ENCODE measurements at places on chromosomes 6 and 20.

DNA sequence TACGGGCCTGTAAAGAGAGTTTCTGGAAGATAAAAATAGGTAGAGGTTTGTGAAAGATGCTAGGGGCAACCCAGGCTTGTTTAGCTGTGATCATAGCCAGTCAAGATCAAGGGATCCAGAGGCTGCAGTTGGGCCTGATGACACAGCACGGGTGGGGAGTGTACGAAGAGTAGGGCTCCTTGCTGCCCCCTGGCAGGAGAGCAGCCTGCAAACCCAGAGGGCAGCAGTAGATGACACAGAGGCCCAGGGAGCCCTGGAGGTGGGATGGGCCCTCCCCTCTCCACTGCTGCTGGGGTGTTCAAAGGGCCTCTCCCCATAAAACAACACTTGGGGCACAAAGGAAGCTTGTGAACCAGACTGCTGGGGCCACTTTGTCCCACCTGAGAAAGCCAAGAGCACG, 47.2 kb downstream of the VEGFA start:
- peak; percentile 33 for DNase-seq

- no peak for DNase-seq
These were observed 12.5 kb downstream of the NELFCD start for GRCh38 chr20:58993332-58994248.

- peak; percentile 79 for DNase-seq
These were observed 114.2 kb upstream of the BEND6 start for GRCh38 chr6:56840467-56841380.

GRCh38 chr20:36090223-36090622, 64.3 kb upstream of the EPB41L1 start:
- no peak for DNase-seq

DNA sequence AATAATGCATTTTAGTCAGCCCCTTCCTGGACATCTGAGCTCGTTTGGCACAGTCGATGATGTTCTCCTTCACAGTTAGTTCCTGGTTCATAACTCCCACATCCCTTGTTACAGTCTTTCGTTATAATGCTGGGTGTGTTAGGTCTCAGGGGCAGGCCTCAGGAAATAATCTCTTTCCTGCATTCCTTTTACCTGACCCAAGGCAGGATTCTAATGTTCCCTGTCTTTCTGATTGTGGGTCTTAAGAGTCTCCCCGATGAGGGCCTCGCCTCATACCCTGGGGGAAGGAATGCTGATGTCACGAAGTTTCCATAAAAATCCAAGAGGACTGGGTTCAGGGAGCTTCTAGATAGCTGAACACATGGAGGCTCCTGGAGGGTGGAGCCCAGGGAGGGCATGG, 104.0 kb upstream of the CARMIL1 start:
- no peak for DNase-seq

- DNase-seq: no peak
These were observed 25.0 kb downstream of the POLR1C start for GRCh38 chr6:43541774-43542471.

GRCh38 chr20:61435184-61435822, 183.2 kb downstream of the CDH4 start:
- no peak for DNase-seq

DNA sequence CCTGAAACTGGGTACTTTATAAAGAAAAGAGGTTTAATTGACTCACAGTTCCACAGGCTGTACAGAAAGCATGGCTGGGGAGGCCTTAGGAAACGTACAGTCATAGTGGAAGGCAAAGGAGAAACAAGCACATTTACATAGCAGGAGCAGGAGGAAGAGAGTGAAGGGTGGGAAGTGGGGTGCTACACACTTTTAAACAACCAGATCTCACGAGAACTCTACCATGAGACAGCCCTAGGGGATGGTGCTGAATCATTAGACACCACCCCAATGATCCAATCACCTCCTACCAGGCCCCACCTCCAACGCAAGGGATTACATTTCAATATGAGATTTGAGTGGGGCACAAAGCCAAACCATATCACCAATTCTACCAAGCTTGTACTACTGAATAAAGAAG, 7.4 kb upstream of the FNDC1 start:
- DNase-seq: no peak

- no peak for DNase-seq
These were observed 11.0 kb upstream of the FOXF2 start for GRCh38 chr6:1378065-1379016.

DNA sequence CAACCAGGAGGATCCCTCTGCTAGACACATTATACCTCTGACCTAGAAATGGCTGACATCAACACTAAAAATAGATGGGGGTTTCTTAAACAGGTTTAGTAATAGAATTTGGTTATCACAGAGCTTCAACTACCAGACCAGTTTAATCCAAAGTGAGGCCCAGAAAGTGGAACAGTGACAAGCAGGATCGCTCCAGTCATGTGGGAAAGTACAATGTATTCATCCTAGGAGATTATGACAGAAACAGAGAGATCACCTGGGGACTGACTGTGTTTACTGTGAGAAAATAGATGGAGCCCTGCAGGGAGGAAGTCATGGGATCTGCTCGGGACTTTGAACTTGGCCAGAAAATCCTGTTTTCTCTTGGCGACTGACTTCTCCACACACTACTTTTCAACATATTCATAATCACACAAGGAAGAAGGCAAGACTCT, 238.7 kb upstream of the SOX4 start:
- DNase-seq: no peak

DNA sequence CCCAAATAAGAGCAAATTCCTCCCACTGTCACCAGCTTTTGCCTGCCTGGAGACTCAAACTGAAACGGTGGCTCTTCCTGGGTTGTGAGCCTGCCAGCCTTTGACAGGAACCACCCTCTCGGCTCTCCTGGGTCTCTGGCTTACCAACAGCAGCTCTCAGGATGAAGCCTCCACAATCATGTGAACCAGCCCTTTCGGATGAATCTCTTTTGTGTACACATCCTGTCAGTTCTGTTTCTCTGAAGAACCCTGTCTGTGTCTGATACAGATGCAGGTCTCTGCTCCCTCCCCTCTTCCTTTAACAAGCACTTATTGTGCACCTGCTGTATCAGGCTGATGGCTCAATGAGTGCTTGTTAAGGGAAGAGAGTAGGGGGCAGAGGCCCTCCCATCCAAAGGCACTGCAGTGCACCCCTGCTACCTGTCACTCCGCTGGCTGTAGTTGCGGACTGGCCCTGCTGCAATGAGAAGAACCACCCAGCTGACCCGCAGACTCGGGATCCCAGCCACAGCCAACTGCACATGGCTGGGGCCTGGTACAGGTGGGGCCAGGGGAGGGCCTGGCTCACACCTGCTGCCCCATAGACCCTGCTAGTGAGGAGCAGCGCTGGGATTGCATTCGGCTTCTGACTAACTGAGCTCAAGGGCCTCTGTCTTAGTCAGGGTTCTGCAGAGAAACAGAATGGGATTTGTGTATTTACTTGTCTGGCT, 120.1 kb upstream of the PMEPA1 start:
- no peak for DNase-seq

- DNase-seq: peak; percentile 36
These were observed 410.3 kb upstream of the SLC35B3 start for GRCh38 chr6:8845690-8846089.

DNA sequence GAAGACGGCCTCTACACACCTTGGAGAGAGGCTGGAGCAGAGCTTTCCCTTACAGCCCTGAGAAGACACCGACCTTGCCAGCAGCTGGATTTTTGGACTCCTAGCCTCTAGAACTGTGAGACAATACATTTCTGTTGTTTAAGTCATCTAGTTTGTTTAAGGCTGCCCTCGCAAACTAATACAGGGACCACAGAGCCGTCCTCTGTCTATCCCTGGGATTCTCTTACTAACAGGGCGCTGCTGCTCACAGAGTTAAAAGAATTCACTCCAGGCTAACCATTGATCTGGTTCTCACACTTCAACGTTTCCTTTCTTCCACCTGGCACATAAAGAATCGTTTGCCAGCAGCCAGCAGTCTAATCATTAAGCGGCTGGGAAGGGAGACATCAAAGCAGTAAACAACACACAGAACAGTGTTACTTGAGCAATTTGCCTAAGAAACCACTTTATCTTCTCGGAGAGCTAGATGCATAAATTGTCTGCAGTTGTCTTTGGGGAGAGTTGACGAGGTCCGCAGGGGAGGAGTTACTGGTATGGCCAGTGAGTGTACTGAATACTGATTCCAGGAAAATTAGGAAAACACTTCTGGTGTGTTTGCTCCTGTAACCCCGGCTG, 103.5 kb upstream of the AKAP12 start:
- no peak for DNase-seq

DNA sequence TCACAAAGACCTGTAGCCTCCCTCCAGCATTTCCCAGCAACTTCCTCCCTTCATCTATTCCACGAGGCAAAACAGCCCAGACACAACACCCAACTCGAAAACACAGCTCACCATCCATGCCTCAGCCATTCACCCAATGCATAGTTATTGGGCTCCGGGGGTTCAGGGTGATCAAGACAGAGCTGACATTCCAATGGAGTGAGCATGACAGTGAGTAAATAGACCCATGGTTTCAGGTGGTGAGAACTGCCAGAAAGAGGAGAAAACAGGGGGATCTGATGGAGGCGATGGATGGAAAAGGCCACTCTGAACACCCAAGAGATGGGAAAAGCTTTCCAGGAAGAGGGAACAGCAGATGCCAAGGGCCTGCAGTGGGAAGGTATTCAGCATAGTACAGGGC, 5.9 kb downstream of the CASS4 start:
- DNase-seq: no peak

DNA sequence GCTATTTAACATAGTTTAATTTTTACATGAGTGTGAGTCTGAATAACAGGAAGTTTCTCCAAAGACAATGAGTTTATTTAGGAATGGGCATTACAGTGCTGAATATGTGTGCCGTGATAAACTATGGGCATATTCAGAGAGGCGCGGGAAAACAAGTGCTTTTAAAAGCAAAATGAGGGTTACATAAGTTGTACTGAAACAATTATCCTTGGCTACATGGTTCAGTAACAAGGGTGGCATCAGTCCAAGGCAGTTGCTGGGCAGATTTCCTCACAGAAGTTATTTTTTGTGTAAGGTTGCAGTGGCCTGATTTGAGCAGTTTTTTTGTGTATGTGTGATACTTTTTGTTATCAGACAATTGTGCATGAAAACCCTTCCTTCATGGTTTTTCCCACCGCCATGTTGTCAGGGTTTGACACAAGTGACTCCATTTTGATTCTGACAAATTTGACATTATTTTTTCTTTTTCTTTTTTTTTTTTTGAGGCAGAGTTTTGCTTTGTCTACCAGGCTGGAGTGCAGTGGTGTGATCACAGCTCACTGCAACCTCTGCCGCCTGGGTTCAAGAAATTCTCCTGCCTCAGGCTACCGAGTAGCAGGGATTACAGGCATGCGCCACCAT, 22.3 kb upstream of the PXDC1 start:
- DNase-seq: peak; percentile 89

DNA sequence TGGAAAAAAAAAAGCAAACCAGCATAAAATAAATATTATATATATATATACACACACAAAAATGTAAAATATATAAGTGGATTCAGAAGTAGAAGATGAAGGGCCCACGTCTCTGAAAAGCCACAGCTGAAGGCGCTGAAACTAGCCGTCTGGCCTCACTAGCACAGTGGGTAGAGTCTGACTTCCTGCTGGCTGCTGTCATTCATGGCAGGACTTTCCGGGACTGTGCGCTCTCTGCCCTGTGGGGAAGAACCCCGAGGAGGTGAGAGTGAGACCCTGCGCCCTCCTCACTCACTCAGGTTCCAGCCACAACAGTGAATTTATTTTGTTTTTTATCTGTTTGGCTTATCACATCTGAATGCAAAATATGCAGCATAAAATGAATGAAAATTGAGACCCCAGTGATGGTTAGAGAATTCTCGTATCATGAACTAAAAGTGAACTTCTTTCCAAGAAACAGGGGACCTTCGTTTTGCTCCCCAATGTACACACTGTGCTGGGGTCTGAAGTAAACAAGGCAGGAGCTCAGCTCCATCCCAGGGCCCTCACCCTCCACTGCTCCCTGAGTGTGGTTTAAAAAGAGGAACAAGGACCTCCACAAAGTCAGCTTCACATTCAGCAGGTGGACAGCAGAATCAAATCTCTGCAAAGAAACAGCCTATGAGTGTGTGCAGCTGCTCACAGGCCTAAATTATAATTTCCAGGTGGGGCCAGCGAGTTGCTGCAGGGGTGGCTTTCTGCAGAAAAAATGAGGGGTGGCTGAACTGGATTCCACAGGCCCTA, 1.3 kb upstream of the RAMACL start:
- DNase-seq: no peak

GRCh38 chr20:62949962-62950361, 2.5 kb upstream of the SLC17A9 start:
- DNase-seq: no peak

GRCh38 chr6:131782764-131783163, 25.1 kb upstream of the ENPP1 start:
- no peak for DNase-seq

DNA sequence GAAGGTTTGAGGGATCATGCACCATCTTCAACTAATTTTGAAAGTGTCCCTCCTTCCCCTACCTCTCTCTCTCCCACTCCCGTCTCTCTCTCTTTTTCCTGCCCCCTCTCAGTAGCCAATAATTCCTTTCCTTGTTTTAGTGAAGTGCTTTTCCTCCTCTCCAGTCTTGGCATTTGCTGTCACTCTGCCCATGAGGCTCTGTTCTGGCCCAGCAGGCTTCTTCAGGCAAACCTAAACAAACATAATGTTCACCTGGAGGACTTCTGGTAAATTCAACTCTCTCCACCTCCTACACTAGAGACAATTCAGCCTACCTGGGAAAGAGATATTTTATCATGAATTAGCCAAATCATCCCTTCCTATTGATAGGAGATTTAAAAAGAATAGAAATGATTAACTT, 320.4 kb upstream of the RNF24 start:
- no peak for DNase-seq

DNA sequence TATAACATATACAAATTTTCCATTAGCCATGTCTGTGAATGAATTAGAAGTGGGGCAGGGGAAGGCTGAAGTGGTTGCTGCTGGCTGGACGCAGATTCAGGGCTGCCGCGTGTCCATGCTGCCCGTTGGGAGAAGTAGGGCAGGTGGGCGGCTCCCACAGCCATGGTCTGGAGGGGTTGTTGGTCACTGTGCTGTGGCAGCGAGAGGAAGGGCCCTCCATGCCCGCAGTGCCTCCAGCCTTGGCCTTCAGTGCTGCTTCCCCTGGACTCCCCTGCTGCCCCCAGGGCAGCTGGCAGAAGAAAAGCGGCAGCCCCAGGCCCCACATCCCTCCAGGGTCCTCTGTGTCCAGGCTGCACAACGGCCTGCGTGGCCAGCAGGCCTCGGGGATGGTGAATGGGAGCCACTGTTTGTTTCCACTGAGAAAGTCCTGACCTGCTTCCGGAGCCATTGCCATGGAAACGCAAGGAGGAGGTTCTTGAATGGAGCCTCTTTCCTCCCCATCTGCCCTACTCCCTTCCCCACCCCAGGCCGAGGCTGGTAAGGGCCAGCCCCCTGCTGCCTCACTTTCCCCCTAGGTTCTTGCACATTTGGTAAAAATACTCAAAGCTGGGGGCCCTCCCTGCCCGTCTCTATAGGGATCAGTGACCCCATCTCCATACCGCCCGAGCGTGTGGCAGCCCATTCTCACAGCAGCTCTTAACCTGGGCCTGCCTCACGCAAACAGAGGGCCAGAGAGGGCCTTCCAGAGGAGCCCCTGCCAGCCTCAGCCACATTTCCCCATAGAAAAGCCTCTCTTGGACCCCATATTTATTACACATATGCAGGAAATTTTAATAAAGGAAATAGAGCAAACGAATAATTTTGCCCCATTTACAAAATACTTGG, 113.3 kb downstream of the SASH1 start:
- DNase-seq: no peak

- DNase-seq: no peak
These were observed 88.9 kb upstream of the FOXP4 start for GRCh38 chr6:41457303-41457670.

GRCh38 chr20:45047581-45048119, 53.3 kb downstream of the KCNS1 start:
- no peak for DNase-seq

- DNase-seq: no peak
These were observed 6.2 kb downstream of the RWDD2A start for GRCh38 chr6:83199173-83199862.
